ENCODE measurements at places on chromosomes 13 and 19.

GRCh38 chr19:32750441-32751055, 31.0 kb downstream of the TDRD12 start:
- DNase-seq: peak; percentile 66

DNA sequence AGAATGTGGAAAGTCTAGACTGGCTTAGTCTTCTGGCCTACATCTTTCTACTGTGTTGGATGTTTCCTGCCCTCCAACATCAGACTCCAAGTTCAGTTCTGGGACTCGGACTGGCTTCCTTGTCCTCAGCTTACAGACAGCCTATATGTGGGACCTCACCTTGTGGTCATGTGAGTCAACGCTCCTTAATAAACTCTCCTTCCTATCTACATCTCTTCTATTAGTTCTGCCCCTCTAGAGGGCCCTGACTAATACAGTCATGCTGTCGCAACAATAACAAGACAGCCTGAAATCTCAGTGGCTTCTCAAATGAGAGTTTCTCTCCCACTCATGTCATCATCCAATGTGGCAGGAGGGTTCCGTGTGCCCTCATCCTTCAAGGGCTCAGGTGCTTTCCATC, 347.8 kb downstream of the MZT1 start:
- DNase-seq: no peak

DNA sequence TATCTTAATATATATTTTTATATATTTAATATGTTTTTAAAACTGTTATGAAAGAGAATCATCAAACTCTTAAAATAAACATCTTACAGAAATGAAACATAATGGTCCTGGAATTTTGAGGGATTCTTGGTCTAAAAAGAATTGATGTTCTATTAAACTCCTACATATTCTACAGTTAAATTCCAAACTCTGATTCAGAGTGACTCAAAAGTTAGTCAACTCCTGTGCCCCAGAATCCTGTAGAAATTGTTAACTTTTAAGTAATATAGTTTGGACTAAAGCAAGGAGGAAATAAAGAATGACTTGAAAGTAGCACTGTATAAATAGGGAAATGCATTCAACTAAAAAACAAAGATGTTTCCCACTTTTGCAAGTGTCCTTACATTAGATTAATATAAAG, 47.7 kb downstream of the FNDC3A start:
- no peak for DNase-seq

DNA sequence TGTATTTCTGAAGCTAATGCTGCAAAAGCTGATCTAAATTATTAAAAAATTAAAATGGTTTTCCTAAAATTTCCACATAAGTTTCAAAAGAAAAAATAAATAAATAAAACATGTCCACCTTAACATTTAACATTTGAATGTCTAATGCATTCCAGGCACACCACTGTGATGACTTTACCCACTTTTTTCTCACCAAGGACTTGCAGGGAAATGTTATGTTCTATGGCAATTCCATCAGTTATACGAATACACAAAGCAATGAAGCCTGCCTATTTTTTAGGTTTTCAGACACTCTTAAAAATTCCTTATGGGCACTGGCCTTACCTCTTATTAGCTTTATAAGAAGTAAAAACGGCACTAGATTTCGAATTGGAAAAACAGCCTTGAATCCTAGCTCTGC, 10.2 kb downstream of the TSC22D1 start:
- DNase-seq: no peak

DNA sequence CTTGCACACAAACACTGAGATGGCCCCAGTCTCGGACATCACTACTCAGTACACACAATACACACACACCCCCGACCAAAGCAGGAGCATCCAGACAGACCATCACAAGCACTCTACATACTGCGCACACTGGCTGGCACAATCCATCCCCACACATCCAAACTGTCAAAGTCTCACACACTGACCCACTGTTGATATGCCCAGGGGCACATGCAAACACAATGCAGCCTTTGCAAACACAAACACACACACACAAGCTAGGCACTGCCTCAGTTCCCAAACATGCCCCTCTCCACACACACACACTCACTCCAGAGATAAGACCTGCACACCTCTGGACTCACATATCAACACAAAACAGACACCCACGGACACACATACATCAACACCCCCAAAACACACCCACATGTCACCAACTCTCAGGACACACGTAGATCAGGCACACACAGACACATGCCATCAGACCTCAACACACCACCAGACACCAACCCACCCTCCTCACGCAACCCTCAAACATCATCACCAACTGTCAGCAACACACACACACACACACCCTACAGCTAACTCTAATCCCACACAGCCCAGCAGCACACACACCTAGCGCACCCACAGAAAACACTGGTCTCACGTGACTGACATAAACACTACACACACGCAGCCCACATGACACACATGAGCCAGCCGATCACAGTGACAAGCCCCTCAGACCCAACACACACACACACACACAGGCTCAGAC, 1.9 kb downstream of the BBC3 start:
- no peak for DNase-seq

DNA sequence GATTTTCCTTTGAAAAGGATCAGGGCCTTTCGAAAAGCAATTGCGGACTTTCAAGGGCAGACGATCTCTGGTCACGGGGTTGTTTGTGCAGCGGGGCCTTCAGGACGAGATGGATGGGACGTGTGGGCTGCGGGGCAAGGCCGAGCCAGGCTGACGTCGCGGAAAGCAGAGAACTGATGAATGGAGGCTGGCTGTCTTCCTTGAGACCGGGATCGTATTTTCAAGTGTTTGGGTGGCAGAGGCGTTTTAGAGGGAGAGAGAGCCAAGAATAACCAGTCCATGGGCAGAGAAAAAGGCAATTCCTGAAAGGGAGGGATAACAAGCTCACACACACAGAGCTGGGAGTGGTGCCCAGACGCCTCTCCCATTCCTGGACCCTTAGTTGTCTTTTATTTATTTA, 138.9 kb upstream of the USP29 start:
- DNase-seq: no peak

GRCh38 chr19:3149526-3150505, 14.0 kb downstream of the GNA15 start:
- DNase-seq: no peak

- DNase-seq: no peak
Observed at GRCh38 chr19:49067554-49067953, 2.9 kb upstream of the NTF4 start.

DNA sequence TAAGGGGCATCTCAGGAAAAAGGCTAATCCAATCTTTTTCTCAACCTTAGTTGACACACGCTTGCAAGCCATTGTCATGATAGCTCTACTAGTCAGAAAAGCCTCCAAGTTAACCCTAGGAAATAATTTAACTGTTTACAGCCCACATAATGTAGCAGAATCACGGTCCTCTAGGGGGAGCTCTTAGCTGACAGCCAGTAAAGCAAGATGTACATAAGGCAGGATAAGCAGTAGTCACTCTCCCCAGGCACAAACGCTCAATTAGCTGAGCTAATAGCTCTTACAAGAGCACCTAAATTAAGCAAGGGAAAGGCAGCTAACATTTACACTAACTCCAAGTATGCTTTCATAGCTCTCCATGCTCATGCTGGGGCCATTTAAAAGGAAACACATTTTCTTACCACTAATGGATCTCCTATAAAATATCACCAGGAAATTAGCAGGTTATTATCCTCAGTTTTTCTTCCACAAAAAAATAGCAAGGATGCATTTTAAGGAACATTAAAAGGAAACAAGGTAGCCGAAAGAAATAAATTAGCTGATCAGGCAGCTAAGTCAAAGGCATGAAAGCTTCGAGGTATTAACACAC, 33.7 kb upstream of the ZSCAN5A start:
- peak; percentile 53 for DNase-seq

GRCh38 chr13:50798923-50799322, 44.6 kb downstream of the DLEU7 start:
- DNase-seq: no peak

DNA sequence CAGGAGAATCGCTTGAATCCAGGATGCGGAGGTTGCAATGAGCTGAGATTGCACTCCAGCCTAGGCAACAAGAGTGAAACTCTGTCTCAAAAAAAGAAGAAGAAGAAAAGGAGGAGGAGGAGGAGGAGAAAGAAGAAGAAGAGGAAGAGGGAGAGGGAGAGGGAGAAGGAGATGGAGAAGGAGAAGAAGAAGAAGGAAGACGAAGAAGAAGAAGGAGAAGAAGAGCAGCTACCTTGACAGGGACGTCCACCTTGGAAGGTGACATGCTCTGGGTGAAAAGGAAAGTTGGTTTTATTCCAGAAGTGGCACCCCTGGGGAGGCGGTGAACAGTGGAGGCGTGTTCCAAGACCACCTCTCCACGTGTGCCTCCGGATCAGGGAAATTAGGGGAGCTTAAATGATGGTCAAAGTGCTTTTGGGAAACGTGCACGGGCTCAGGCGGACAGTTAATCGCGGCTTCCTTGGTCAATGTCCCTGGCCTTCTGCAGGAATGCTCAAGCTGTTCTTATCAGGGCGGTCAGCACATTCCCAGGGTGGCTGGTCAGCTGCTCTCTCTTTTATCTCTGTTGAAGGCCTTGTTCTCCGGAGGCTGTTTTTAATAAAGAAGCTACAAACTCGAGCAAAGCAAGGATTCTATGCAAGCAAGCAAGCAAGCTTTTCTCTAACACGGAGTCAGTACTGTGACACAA, 78.9 kb upstream of the PEG3 start:
- DNase-seq: no peak

- DNase-seq: no peak
Observed at GRCh38 chr13:98722958-98723357, 29.5 kb downstream of the SLC15A1 start.

DNA sequence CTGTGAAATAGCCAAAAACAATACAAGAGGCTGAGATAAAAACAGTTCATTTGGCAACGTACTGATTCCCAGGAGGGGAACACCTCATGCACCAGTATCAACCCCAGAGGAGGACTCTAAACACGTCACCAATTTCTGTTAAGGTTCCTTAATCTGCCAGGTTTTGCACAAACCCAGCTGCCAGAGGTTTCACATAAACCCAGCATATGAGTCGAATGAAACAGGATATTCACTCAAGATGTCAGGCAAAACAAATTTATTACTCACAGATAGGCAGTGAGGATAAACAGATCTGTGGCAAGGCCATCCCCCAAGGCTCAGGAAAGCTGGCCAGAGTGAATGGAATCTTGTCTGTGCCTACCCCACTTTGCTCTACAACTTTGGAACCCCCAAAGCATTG, 210.9 kb downstream of the GPC5 start:
- DNase-seq: no peak

- no peak for DNase-seq
Observed at GRCh38 chr13:109816112-109816807, 29.9 kb upstream of the IRS2 start.

GRCh38 chr19:5434351-5434917, 20.8 kb upstream of the ZNRF4 start:
- no peak for DNase-seq

DNA sequence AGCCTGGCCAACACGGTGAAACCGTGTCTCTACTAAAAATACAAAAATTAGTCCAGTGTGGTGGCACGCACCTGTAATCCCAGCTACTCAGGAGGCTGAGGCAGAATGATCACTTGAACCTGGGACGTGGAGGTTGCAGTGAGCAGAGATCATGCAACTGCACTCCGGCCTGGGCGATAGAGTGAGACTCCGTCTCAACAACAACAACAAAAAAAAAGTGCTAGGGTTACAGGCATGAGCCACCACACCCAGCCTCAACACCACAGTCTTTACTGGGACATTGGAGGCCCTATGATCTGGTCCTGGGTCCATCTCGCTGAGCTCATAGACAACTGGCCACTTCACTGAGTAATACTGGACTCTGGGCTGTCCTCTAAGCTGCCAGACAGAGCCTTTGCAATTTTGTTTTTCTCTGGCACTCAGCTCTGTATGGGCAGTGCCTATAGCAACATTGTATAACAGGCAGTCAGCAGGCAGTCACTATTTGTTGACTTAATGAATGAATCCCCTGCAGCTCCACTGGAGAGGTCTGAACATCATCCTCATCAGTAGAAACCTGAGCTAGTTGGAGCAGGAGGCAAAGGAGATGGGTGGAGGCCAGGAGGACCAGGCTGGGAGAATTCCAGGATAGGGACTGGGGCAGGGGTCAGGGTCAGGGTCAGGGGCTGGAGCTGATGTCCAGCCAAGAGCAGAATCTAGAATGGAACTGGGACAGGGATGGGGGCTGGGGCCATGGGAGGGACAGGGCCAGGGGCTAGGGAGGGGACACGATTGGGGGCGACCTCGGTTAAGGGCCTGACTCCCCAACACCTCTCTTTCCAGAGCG, 8.1 kb downstream of the BLOC1S3 start:
- no peak for DNase-seq
